ENCODE measurements at places on chromosomes 4 and X.

GRCh38 chr4:102169345-102169744, 175.9 kb downstream of the SLC39A8 start:
- no peak for DNase-seq

GRCh38 chr4:8392591-8393190, 47.8 kb downstream of the ACOX3 start:
- DNase-seq = no peak

- no peak for DNase-seq
Observed at GRCh38 chr4:1638873-1639272, 45.2 kb downstream of the FAM53A start.

- no peak for DNase-seq
Observed at GRCh38 chr4:111398906-111399330, 746.3 kb upstream of the FAM241A start.

- no peak for DNase-seq
Observed at GRCh38 chr4:35216636-35217035, 1027.7 kb downstream of the ARAP2 start.

DNA sequence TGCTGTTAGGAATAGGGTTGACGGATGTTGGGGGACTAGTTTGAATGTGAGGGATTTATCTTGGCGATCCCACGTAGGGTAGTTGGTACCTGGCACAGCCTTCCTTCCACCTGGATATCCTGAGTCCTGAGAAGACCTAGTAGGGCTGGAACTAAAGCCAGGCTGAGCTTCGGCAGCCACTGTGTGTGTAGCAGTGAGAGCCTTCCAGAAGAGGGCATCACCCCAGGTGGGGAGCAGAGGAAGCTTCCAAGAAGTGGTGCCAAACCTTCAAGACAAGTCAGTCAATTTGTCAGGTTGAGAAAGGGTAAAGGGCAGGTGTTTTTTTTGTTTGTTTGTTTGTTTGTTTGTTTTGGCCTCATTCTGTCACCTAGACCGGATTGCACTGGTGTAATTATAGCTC, 1.2 kb upstream of the FGFBP2 start:
- DNase-seq = no peak

GRCh38 chr4:25842229-25842845, 20.5 kb downstream of the SEL1L3 start:
- no peak for DNase-seq

DNA sequence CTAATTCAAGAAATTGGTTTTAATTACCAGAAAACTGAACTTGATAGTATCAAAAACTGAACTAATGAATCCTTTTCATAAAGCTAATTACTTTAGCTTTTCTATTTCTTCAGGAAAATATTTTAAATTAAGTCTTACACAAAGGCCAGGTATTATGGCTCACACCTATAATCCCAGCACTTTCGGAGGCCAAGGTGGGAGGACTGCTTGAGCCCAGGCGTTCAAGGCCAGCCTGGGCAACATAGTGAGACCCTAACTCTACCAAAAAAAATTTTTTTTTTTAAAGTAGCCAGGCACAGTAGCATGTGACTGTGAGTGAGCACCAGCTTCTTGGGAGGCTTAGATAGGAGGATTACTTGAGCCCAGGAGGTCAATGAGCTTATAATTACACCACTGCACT, 19.1 kb downstream of the CNOT6L start:
- no peak for DNase-seq

DNA sequence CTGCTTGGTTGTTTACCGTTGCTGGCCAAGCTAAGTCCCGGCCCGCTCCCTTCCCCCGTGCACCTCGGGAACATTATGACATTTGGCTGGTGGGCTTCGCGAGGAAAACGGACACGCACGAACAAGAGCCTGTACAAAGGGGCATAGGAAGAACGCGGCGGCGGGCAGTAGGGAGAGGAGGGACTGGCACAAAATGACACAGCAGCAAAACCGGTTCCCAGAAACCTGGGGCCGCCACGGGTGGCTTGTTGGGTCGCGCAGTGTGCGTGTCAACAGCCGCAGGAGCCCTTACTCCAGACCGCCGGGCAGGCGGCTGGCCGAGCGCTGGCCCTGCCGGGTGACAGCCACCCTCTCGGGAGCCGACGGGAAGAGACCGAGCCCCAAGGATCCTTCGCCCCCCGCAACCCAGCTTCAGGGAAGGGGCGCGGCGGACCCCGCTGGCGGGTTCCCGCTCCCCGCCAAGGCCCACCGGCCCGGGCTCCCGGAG, 1.6 kb upstream of the LIN54 start:
- no peak for DNase-seq

GRCh38 chr4:1788254-1788973, 4.7 kb upstream of the FGFR3 start:
- no peak for DNase-seq

DNA sequence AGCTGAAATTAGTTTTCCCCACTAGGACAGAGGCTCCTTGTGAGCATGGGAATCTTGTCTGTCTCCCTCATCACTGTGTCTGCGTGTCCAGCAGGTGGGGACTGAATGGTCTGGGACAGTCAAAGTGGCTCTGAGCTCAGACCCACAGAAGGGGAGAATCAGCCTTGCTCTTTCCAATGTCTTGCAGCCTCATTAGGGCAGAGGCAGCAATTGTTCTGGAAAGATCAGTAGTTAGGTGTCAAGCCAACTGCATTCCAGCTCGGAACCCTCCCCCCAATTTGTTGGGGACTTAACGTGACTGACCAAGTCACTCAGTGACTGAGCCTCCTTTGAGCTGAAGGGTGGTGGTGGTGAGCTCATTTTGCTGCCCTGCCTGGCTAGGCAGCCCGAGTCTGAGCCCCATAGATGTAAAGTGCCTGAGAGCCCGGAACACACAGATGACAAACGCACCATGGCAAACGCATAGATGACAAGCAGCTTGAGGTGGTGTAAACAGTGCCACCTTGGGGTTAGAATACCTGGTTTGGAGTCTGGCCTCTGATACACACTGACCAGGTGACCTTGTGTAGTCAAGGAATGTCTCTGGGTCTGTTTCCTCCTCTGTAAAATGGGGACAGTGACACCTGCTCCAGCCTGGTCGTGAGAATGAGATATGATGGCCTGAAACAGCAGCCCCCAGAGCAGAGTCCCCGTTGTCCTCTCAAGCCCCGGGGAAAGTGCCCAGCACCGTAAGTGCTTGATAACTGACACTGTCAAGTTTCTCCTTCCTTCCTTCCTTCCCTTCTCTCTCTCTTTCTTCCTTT, 2.7 kb upstream of the SORCS2 start:
- DNase-seq = no peak

GRCh38 chrX:138026211-138026610, 460.3 kb downstream of the ZIC3 start:
- DNase-seq = no peak

GRCh38 chrX:19034025-19034424, 50.1 kb upstream of the PHKA2 start:
- no peak for DNase-seq

DNA sequence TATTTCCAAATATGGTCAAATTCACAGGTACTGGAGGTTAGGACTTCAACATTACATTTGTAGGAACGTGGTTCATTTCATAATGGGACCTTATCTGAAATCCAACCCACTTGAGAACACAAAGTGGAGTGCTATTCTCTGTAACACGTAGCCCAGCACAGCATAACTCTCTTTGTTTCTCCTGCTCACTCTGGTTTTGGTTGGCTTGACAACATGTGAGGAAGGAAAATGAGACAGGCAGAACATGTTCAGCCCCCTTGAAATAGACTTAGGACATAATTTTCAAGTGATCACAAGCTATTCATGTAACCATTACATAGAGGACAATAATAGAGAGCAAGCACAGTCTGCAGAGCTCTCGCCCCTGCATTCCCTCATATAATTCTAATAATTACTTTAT, 115.1 kb upstream of the SMIM10 start:
- no peak for DNase-seq

DNA sequence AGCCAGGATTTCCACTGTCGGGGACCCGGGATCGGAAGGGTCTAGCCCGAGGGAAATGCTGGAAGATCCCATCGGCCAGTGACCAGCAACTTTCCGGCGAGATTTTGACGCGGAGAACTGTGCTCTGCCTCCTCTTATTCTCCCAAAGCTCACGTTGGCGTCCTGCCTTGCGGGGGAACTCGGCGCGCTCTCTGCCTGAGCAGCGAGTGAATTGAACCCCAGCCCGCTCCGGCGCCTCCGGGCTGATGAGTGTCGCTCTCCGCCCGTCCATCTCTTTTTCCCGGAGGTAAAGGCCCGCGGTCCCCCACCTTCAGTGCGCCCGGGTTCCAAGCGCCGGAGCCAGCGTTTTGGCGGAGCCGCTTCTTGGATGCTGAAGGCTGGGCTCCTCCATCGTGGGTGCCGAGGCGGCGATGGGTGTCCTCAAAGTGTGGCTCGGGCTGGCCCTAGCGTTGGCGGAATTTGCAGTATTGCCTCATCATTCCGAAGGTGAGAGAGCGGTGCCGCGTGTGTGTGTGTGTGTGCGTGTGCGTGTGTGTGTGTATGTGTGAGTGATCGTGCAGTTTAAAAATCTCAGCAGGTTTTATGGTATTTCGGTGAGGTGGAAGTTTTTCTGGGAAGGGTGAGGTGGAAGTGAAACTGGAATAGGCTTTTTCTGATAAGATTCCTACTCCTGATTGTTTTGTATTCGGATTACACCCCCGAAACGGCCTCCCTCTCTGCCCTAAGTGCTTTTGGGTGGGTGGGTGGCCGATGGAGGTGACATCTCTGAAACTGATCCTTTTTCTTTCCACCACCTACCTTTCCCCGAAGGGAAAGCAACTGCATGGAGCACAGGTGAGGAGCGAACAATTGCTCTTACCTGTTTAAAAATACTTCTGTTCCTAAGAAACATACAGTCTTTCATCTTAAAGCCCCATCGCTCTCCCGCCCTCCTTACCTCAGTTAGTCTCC, 752 bp downstream of the FRAS1 start:
- DNase-seq = no peak

- DNase-seq = no peak
Observed at GRCh38 chrX:56798339-56798711, 69.3 kb downstream of the NBDY start.

DNA sequence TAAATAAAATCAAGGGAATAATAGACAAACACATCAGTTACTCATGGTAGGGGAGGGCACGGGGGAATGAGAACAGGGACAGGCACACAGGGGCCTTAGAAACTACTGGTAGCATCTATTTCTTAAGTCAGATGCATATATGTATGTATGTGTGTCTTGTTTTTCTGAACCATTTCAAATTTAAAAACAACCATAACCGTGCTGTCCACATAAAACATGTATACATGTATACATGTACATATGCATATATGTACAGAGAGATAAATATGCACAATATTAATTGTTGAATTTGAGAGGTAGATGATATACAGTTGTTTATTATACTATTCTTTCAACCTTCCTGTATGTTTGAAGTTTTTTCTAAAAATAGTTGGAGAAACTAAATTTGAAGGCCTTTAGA, 7.8 kb upstream of the AWAT1 start:
- no peak for DNase-seq

- no peak for DNase-seq
Observed at GRCh38 chrX:47706575-47706974, 47.6 kb upstream of the UXT start.

DNA sequence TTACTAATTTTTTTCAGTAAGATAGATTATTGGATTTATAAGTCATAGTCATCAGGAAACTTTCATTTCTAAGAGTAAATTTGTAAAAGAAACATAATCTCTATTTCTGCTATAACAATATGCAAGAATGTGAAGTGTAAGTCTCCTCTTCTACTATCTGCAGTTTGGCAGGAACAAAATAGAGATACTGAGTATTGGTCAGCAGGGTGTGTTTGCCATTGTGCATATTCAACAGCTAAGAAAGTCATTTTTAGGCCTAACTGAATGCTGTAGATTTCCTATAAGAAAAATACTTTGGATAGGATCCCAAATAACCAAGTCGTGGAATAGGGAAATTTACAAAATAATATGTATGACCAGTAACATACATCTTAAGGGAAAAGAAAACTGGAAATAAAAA, 253.3 kb upstream of the EPHA5 start:
- DNase-seq = no peak

- DNase-seq = no peak
Observed at GRCh38 chr4:169092889-169093522, 83.0 kb upstream of the CBR4 start.

DNA sequence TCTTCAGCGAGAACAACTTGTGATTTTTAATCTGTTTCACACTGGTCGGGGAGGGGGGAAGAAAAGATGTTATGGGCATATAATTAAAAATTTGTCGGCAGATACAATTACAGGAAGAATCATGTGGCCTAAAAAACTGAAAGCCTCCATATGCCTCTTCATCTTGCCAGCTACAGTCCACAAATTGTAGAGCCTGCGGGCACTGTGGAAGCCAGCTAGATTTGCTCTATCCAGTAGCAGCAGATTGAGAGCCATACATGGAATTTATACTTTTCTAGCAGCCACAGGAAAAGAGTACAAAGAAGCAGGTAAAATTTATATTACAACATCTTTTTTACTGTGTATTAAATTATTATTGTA, 147.3 kb downstream of the TBL1X start:
- DNase-seq = no peak

DNA sequence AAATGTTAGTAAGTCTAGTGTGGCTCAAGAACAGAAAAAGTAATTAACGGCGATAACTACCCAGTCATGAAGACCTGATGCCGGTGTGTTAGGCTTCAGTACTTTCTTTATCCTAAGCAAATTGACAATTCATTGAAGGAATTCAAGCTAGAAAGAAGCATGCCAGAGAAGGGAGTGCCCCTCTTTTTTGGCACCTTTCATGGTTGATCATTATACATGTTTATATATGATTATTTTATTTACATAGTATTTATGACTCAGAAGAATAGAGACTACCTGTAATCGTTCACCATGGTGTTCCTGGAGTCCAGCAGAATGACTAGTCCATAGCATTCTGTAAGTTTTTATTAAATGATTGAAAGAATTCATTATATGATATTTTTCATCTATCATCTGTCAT, 548.3 kb upstream of the SLIT2 start:
- no peak for DNase-seq

- DNase-seq = no peak
Observed at GRCh38 chrX:110397339-110397738, 38.7 kb downstream of the RTL9 start.

DNA sequence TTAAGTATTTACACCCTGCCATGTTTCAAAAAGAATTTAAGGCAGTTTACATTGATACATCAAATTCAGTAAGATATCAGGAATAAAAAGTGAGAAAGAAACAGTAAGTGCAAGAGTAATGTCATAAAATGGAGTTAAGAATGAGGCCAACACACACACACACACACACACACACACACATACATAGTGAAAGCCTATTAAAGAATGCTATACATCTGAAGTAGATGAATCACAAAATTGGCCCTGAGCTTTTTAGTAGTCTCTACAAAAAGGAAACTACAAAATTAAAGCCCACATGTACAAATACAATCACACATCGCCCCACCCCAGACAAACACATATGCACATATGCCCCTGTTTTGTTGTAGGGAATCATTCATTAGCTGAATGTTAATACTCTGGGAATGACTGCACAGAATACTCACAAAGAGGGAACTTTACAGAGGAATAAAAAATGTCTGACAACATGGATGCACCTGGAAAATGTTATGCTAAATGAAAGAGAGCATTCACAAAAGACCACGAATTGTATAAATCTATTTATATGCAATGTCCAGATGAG, 428.8 kb downstream of the IL15 start:
- no peak for DNase-seq

GRCh38 chrX:136049608-136050007, 64.4 kb downstream of the SLC9A6 start:
- no peak for DNase-seq

Data from stimulated activated CD4-positive, alpha-beta T cell treated with anti-CD3 and anti-CD28 coated beads, Interleukin-15, amount 100 ng/mL, for 1 hour (primary cell).